ENCODE measurements at places on chromosomes 7 and 10.

DNA sequence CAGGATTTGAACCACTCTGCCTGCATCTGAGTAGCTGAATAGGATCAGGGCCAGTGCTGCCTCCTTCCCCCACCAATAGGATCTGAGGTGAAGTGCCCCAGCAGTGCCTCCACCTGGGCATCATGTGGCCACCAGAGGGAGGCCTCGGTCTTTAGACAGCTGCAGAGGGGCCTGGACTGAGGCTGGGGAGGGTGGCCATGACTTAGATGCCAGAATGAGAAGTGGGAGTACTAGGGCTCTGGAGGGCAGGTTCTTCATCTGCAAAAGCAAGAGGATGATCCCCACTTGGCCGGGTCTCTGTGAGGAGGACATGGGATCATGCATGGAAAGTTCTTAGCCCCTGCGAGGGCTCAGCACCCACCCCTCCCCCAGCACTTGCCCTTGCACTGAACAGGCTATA, 56.9 kb downstream of the NEUROG3 start:
- peak; percentile 42 for DNase-seq

DNA sequence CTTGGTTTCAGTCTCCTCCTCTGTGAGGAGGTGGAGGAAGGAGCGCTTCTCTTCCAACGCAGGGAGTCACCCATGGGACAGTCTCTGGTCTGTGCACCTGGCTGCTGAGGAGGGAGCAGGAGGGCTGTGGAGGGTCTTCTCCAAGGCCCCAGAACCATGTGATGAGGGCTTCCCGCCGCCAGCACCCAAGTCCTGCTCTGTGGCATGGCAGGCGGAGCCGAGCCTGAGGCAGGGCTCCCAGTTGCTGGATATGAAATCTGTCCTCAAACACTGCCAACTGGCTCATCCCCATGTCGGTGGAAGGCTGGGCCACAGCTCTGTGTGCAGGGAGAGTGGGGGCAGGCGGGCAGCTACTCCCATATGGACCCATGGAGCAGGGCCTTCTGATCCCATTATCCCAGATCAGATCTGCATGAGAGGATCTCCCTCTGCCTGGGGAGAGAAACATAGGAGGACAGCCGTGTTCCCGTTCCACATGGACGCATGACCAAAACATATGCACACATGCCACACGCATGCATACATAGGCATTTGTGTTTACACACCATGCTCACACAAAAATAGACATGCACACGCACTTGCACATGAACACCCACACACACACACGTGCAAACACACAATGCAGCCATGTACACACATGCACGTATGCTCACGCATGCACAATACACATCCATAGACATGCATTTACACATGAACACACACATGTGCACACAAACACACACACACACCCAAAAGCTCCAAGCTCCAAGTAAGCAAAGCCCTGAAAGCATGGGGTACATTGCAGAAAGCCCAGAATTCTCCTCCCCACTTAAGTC, 38.8 kb upstream of the EN2 start:
- no peak for DNase-seq

GRCh38 chr7:39851466-39852045, 98.5 kb upstream of the CDK13 start:
- DNase-seq = no peak

DNA sequence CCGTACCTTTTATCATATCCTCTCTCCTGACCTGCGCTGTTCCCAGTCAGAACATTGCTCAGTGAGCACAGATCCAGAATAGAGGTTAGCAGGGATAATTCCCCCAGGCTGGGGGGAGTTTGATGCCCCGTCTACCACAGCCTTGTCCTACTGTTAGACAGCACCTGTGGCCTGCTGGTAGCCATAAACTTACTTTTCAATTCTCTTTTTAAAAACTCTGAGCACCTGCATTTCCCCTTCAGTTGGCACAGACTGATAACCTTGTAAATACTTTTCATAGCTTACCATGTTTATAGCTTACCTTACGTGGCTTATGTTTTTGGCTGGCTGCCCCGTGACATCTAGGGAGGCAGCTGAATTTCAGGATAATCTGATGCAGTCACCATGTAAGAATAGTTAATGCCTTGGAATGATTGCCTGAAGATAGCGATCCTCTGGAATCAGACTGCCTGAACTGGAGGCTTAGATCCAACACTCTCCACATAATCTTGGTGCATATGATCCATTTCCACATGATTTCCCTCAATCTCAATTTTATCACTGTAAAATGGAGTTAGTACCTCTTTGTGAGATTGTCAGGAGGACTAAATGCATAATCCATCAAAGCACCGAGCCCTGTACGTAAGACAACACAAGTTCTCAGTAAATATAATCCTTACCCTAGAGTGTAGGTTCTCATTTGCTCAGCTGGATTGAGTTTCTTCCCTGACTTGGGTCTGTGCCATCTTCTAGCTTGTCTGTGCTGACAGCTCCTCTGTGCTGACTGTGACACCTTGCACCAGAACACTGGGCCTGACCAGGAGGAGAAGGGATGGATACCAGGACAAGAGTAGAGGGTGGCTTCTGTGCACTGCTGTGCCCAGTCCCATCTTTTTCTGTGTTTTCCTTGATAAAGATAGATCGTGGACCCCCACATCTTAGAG, 111.7 kb upstream of the GJD4 start:
- no peak for DNase-seq

DNA sequence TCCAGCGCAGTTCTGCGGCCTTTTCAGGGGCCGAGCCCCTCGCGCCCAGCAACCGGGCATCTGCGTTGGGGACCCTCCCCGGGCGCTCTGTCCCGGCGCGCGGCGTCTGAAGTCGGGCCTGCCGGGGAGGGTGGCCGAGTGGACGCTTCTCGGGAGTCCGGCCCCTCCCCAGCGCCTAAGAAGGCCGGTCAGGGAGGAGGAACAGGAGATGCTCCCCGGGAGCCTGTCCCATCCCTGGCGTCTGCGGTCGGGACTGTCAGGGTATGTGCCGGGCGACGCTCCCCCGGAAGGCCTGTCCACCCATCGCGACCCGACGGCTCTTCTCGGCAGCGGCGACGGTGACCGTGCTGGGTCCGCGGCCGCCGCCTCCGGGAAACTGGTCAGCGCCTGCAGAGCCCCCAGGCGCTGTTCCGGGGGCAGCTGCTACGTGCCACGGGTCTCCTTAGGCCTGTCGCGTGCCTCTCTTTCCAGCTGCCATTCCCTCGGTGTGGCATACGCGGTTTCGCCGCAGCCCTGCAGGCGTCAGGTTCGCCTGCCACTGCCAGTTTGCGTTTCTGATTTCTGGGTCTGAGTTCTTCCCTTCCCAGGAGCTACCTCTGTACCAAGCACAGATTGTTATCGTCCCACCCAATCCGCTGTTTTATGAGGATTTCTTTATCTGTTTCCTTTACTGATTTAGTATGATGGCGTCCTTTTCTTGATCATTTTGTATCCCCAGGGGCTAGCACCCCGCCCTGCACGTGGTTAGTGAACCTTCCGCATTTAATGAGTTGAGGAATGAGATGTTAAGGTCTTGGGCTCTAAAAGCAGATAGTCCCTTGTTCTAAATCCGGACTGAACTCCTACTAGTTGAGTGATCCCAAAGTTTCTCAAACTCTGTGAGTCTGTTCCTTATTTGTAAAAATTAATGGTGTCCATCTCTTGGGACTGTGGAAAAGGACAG, 782 bp downstream of the IFIT5 start:
- peak; percentile 16 for DNase-seq

DNA sequence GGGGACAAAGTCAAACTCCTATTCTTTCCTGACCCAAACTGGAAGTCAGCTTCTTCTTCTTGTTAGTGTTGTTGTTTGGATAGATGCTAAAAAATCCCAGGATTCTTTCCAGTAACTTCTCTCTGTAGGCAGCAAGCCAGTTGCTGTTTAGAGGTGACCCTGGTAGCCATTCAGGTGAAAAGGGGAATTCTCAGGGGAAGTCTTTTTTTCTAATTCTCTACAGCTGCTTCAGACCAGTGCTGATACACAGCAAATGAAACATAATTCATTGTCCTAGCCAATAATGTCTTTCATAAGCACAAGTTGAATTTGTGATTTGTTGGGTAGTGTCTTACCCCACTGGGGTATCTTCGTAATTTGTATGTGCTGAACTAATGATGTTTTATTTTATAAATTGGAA, 357.3 kb downstream of the BBS9 start:
- DNase-seq = no peak

DNA sequence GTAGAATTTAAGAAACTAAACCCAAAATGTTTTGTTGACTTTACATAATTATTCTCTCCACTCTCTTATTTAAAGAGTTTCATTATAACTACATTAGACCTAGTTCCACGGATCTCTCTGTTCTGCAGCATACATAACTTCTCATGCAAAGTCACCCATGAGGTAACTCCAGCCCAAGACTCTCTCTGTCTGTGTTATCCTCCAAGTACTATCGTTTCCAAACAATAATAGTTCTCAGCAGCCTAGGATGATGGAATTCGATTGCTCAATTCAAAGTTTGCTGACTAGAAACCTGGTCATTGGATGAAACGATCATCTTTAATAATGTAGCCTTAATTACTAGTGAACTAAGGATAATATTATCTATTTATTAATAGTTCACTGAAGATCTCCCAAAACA, 203.1 kb upstream of the PTN start:
- no peak for DNase-seq

All from CD8-positive, alpha-beta T cell (primary cell).